ENCODE measurements at places on chromosomes 3 and 15.

DNA sequence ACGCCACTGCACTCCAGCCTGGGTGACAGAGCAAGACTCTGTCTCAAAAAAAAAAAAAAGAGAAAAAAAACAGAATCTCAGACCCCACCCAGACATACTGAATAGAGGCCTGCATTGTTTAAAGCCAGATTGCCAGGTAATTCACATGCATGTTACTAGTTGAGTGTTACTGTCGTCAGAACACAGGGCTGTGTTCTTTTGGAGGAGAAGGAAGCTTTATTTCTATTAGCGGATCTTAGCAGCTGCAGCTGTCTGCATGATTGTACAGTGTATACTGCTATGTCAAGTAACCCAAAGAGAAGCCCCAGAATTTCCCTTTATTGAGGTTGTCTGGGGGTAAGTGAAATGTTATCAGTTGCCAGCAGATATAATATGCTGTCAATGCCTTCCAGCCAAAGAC is 496.6 kb upstream of the NAALADL2 start:
- DNase-seq: no peak

- no peak for DNase-seq
Observed at GRCh38 chr3:177590826-177591225, 393.5 kb upstream of the TBL1XR1 start.

DNA sequence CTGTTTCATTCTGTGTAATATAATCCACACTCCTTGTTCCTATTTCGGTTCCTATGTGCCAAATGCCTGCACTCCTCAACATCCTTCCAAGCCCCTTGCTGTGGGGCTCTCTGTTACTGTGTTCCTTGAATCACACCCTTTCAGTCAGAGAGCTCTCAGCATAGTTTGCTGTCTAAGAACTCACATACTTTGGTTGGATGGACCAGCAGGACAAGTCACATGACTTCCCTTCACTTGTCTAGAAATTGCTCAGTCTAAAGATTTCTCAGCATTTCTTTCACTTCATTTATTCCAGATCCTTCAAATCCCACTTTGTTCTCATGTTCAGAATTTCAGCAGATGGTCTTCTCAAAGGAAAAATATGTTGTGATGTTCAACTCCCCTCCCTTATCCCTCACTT is 203.5 kb upstream of the PFN2 start:
- DNase-seq: no peak

DNA sequence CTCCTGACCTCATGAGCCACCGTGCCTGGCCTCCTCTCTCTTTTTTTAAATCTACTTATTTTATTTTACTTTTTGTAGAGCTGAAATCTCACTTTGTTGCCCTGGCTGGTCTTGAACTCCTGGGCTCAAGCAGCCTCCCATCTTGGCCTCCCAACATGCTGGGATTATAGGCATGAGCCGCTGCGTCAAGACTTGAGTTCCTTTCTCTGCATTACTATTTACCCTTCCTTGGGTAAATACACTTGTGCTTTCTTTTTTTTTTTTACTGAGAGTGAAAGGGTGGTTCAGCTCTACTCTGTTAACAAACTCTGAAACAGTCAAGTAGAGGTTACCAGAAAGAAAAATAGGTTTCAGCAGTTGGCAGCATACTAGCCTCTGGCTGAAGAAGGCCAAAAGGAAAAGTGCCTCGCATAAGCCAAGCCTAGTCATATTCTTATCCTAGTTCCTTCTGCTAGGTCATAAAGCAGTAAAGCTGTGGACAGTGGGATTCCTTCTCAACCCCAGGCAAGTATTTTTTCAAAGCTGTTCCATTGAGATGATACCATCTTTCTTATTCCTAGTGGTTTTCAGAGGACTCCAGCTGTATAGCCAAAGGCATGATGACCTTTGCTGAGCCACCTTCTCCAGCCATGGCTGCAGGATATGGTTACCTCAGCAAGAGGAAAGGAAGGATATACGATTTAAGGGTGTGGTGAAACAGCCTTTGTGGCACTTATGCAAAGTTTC is 135.1 kb downstream of the RBPMS2 start:
- DNase-seq: no peak

- DNase-seq: no peak
Observed at GRCh38 chr3:31041161-31041978, 146.9 kb upstream of the GADL1 start.

- no peak for DNase-seq
Observed at GRCh38 chr3:65787340-65787739, 251.4 kb downstream of the MAGI1 start.

DNA sequence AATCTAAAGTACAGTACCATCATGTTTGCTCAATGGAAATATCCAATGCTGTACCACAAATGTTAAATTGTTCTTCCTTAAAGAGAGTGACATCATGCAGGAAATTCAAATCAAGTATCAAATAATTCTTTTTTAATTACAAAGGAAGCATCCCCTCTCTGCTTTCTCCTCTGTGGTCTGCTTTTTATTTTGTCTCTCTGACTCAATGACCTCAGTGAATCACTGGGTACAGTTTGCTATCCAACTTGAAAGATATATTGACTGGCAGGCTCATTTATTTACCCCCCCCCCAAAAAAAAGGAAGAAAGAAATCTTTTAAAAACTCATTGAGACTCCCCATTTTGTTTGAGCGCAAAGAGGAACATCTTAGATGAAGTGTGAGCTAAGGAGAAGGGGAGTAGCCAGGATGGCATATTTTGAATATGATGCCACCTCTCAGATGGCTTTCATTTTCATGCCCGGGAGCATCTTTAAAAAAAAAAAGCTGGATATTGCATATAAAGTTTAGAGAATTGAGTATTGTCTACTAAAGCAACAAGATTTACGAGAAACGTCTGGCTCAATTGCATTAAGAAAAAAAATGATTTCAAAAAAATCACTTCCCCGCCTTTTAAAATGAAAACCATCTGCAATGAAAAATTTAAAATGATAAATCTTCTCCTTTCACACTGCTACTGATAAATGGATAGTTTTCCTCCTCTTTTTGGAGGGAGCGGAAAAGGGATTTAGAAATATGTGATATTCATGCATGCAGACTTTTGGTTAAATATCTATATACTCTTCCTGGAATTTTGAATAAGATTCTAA is 307.1 kb upstream of the DPH6 start:
- no peak for DNase-seq

DNA sequence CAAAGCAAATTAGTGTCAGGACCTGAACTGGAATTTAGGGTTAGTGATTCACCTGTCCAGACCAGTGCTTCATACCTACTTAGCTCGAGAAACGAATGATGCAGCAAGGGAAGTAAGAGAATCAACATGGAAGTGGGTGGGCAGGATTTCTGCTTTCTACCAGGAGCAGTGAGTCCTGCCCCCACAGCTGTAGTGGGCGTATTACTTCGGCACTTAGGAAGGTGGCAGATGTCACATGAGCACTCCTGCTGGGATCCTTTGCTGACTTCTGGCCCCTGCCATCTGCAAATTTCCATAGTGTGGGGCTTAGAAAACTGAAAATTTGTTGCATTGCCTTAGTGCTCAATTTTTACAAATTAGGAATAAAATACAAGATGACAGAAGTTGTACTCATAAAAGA is 31.2 kb downstream of the RYR3 start:
- DNase-seq: no peak

DNA sequence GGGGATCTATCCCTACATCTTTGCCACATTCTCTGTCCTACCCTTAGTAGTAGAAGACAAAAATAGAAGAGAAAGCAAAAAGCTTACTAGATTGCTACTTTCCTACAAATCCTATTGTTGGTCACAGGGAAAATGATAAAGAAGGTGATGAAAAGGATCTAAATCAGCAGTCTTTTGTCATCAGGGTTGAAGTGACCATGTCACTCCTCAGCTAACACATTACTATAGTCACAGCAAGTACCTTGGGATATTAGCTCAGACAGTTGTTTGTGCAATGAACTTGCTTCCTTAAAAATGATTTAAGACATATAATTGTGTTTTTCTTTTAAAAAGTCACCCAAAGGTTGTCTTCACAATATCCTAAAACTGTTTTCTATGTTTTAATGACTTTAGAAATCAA is 6.3 kb downstream of the ST3GAL6 start:
- DNase-seq: no peak

- DNase-seq: no peak
Observed at GRCh38 chr15:78076231-78077052, 1.1 kb downstream of the TBC1D2B start.
